ENCODE measurements at places on chromosomes 7 and 10.

DNA sequence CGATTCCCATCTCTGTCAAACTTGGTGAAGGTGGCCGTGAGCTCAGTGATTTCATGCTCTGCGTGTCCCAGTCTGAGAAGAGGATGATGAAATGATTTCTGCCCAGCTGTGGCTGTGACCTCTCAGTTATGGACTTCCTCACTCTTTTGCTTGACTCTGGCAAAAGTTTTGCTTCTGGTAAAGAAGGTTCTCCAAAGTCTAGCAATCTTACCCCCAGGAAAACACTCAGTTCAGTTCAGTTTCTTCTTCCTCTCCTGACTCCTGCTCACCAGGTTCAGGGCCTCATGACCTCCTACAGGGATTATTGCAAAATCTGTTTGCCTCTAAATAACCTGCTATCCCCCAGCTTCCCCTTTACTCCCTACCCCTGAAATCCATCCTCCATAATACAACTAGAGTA is 4.9 kb upstream of the BLOC1S2 start:
- DNase-seq, result no peak

GRCh38 chr10:31602541-31603234 is 283.7 kb downstream of the ZEB1 start:
- no peak for DNase-seq

GRCh38 chr7:65955718-65956117 is 26.3 kb downstream of the GUSB start:
- DNase-seq, result no peak

GRCh38 chr7:28905464-28905863 is 52.7 kb downstream of the TRIL start:
- DNase-seq, result no peak

GRCh38 chr10:116888380-116889055 is 39.2 kb downstream of the ENO4 start:
- peak; percentile 52 for DNase-seq

DNA sequence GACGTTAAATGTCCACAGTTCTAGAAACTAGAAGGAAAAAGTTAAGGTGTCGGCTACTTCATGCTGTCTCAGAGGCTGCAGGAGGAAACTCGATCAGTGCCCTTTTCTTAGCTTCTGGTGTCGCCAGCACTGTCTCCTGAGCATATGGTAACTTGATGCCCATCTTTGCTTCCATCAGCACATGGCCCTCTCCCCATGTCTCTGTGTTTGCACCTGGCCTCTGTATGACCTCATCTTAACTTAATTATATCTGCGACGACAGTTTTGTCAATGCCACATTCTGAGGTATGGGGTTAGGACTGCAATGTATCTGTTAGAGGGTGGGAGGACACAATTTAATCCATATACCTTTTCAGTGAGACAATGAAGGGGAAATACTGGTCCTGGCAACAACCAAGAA is 449.9 kb downstream of the POM121L12 start:
- DNase-seq, result no peak

All from non-pigmented ciliary epithelial cell (primary cell).